SW 1271 (cell line): ENCODE measurements at places on chromosomes 4 and X.

GRCh38 chrX:148337873-148338272 is 162.5 kb upstream of the AFF2 start:
- no peak for DNase-seq

GRCh38 chrX:140432346-140433175 is 72.3 kb downstream of the SOX3 start:
- DNase-seq, result no peak

GRCh38 chr4:186201535-186202230 is 10.3 kb downstream of the CYP4V2 start:
- peak; percentile 41 for DNase-seq

GRCh38 chrX:30308263-30309138 is 689 bp downstream of the NR0B1 start:
- DNase-seq, result no peak

DNA sequence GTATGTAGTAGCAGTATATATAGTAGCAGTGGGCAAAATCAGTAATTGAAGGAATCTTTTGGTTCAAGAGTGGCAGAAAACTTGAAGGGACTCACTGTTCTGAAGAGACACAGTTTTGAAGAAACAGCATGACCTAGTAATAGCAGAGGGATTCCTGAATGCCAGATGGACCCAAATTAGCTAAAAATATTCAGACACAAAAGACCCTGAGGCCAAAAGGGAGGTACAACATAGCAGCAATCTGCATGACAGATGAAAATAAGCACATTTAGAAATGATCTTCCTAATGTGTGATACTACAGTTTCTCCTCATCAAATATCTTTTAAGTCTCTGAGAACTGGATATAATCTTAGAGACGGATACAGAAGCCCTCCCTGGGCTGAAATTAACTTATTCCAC is 536.6 kb downstream of the PPARGC1A start:
- DNase-seq, result no peak

GRCh38 chrX:6227453-6227835 is 1.2 kb downstream of the NLGN4X start:
- DNase-seq, result no peak

- DNase-seq, result no peak
Measured at GRCh38 chr4:98909646-98910401, 19.1 kb downstream of the EIF4E start.

- DNase-seq, result no peak
Measured at GRCh38 chr4:53711926-53712325, 120.6 kb upstream of the LNX1 start.

- no peak for DNase-seq
Measured at GRCh38 chr4:159497936-159498335, 395.1 kb downstream of the RAPGEF2 start.

GRCh38 chrX:71871367-71871766 is 39.3 kb upstream of the NHSL2 start:
- DNase-seq, result no peak

DNA sequence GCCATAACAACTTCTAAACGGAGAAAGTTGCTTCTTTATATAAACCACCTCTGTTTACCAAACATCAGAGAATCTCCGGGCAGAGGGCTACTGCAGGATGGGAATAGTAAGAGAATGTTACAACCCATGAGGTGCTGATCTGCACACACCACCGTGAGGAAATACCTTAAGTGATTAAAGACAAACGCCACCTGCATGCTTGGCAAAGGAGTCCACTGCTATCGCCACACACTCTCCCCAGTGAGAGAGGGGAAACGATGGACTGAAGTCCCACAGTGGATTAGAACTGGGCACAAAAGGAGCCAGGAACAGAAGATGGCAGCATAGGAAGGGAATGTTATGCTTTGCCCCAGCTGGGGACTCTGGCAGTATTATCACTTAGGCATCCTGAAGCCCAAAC is 15.6 kb downstream of the MAML3 start:
- DNase-seq, result no peak

DNA sequence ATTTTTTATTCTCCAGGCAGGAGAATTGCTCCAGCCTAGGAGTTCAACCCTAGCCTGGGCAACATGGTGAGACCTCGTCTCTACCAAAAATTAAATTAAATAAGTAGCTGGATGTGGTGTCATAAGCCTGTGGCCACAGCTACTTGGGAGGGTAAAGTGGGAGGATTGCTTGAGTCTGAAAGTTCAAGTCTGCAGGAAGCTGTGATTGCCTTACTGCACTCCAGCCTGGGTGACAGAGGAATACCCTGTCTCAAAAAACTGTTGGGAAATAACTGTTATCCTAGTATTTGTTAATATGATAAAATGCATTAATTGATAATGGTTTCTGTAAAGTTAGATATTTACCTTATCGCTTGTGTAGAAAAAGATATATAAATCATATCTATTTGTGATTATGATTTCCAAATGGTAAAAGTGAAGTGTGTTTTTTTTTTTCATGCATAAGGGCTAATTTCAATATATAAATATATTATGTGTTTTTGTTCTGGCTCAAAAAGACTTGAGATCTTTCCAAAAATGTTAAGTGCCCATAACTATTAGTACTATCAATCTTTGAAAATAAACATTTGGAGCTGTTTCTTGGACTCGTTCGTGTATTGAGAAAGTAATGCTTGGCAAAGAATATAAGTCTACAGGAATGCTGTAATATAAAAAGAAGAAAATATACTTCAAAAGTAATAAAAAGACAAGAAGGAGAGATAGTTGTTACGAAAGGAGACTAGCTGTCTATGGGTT is 396.6 kb downstream of the ADGRL3 start:
- no peak for DNase-seq

GRCh38 chr4:111959222-111959621 is 186.0 kb upstream of the FAM241A start:
- DNase-seq, result peak; percentile 5

- no peak for DNase-seq
Measured at GRCh38 chr4:165879641-165880040, 6.6 kb downstream of the TLL1 start.

DNA sequence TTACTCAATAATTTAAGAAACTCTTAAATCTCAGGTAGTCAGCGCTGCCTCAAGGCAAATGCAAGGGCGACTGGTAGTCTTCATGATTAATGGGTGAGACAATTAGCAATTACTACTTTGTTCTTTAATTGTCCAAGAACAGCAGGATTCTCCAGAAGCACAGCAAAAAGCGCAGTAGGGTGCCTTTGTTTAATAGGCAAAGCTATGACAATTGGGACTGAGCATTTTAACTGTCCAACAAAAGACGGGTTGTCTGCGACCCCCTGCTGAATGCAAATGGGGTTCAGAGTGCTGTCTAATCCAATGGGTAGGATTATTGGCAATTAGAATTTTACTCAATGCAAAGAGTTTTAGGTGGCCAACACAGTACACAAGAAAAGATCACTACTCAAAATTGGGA is 286.1 kb downstream of the CHIC1 start:
- DNase-seq, result no peak

DNA sequence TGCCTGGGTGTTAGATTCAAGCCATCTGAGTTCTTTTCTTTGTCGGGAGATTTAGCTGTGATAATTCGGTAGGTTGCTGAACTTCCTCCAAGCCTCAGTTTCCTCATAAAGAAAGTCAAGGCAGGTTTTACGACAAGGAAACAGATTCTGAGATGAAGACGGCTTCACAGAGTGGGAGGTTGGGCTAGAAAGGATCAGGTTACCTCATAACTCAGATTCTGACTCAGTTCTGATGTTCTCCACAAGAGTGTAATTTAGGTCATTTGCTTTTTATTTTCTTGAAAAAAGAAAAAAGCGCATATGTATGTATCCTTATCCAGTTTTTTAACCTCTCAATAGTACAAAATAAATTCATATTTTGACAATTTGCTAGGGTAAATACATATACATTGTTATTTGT is 47.2 kb upstream of the ELOVL6 start:
- no peak for DNase-seq

DNA sequence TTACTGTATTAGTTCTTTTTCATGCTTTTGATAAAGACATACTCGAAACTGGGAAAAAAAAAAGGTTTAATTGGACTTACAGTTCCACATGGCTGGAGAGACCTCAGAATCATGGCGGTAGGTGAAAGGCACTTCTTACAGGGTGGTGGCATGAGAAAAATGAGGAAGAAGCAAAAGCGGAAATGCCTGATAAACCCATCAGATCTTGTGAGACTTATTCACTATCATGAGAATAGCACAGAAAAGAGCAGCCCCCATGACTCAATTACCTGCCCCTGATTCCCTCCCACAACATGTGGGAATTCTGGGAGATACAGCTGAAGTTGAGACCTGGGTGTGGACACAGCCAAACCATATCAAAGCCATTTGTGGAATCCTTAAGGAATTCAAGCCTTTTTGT is 1238.9 kb downstream of the ADGRL3 start:
- DNase-seq, result no peak

GRCh38 chrX:51024106-51024696 is 113.7 kb downstream of the BMP15 start:
- DNase-seq, result no peak

- no peak for DNase-seq
Measured at GRCh38 chr4:99817309-99817890, 773 bp downstream of the DAPP1 start.

DNA sequence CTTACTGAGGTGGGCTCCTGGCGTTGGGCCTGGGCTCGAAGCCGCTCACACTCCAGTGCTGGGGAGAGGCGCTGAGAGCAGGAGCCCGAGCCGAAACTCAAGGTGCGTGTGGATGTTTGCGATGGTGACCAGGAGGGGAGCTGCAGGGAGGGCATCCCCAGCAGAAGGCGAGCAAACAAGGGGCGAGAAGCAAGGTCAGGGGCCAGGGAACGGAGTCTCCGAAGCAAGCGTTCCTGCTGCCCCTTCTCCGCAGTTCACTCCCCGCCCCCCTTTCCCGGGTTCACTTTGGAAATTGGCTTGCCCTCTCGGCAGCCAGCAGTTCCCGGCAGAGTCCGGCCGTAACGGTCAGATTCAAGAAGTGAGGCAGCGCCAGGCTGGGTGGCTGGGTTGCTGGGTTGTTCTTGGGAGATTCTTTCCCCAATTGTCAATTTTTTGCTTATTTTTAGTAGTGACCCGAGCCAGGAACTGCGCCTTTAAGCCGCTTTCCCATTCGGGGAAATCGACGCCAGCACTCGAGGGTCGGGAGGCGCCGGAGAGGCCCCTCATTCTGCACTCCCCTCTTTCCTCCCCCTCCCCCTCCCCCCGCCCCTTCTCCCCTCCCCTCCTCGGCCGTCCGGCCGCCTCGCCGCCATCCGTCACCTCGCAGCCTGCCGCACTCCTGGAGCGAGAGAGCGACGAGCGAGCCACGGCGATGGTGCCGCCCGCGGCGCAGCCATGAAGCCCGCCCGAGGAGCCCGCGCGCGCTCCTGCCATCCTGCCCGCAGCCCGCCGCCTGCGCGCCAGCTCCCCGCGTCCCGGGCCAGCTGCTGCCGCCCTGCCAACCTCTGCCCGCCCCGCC is at the start of gene FRMPD3:
Gene FRMPD3, plus strand, starts transcription at position 655 of the 838 bp plus-strand sequence. CDS start 76,937 bp downstream, outside the sequence.
- DNase-seq, result no peak

GRCh38 chr4:2837904-2838496 is 5.6 kb upstream of the ADD1 start:
- no peak for DNase-seq

DNA sequence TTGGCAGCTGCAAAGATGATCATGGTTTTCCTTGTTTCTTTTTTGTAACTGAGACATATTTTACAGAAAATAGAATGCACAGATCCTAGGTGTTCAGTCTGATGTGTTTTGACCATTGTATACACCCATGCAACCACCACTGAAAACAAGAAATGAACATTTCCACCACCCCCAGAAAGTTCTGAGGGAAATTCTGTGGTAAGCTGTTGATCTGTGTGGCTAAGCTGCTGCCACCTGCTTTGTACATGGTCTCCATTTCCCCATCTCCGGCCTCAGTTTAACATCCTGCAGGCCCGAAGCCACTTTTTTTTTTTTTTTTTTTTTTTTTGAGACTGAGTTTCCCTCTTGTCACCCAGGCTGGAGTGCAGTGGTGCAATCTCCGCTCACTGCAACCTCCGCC is 65.3 kb downstream of the NYX start:
- no peak for DNase-seq

DNA sequence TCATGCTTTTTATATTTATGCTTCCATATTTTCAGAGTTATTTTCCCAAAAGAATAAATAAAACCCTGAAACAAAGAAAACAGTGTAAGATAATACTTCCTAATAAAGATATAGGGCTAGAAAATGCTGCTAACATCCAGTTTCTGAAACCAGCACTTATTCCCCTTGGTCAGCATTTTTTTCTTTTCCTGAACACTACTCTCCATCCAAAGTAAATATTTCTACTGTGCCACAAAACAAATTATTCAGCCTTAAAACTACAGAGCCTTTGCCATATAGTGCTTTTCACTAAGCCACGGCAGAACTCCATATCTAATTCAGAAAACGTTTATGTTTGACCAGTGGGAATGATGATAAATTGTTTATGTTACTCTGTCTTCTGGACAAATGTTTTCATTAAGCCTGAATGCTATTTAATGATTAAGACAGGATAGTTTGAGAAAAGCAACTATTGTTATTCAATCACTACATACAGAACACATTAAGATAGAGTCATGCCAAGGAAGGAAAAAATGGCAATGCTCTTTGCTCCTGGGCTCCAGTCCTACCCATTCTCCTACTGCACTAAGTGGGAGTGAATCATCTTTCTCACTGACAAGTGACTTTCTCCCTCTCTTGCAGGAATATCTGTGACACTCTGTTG is 723.9 kb downstream of the FAT4 start:
- DNase-seq, result no peak

GRCh38 chr4:7516773-7517144 is 82.0 kb upstream of the PSAPL1 start:
- DNase-seq, result no peak

DNA sequence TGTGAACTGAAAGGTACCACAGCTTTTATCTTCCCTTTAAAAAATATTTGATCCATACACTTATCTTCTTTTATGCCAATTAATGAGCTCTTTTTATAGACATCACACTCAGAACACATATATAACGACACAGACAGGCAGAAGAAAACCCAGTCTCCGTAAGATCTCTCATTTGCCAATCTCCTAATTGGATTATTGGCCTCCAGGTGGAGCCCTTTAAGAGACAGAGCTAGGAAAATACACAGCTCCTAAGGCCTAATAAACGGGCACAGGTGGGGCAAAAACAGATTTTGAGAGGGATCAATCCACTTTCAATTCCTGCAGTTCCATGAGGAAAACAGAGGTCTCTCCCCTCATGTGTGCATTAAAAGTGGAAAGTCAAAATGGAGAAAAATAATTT is 1495.4 kb downstream of the RPA4 start:
- DNase-seq, result no peak
